ENCODE measurements at places on chromosomes 3 and 15. TPM values are rescaled to one million over a fixed set of nuclear protein-coding genes. Genes with fewer than 3 reads are reported as not detected.

Gene VPS39
- 58.1 TPM for total RNA-seq

Gene SLC38A3
- 10.1 TPM for total RNA-seq

Gene LRRK1
- total RNA-seq, result 14.1 TPM

Gene SERPINI2
- 0.33 TPM for total RNA-seq

Gene SSUH2
- 0.27 TPM for total RNA-seq

Gene CDCP1
- 2.4 TPM for total RNA-seq

Gene KBTBD8
- 0.23 TPM for total RNA-seq

Gene CIP2A
- total RNA-seq, result 1.7 TPM

Gene PRTG
- 5.1 TPM for total RNA-seq

Gene TMF1
- total RNA-seq, result 25.4 TPM

Gene ADPRH
- 4.8 TPM for total RNA-seq

Gene SLC22A13
- 0.15 TPM for total RNA-seq

Gene GNAT1
- total RNA-seq, result not detected

Gene OR5K2
- not detected for total RNA-seq

Gene ITIH3
- total RNA-seq, result 1.0 TPM

Gene SLC28A2
- total RNA-seq, result not detected

Gene FHIT
- total RNA-seq, result 9.5 TPM

Gene IGSF11
- 15.1 TPM for total RNA-seq

Gene MORC1
- not detected for total RNA-seq

Gene ZPLD1
- 0.43 TPM for total RNA-seq

Gene FBXO40
- total RNA-seq, result not detected

Gene GOLGA6B
- 0.15 TPM for total RNA-seq

Gene GRK7
- total RNA-seq, result 0.13 TPM

Gene CPNE9
- not detected for total RNA-seq

Gene HRG
- 0.13 TPM for total RNA-seq

Gene C3orf22
- total RNA-seq, result 0.30 TPM

Gene CCR8
- not detected for total RNA-seq

Gene CLRN1
- total RNA-seq, result not detected

Gene GRAMD2A
- 3.2 TPM for total RNA-seq

Gene CTXN2
- total RNA-seq, result not detected

Gene SLC12A1
- total RNA-seq, result not detected

Gene PRSS50
- 0.12 TPM for total RNA-seq

Gene GTF2E1
- 11.7 TPM for total RNA-seq

Gene VGLL3
- 20.4 TPM for total RNA-seq

Gene ZBED2
- not detected for total RNA-seq

Gene ALPK3
- total RNA-seq, result 0.89 TPM

Gene B3GALNT1
- total RNA-seq, result 23.2 TPM

Gene MAP1A
- 4.6 TPM for total RNA-seq

Gene NEK10
- total RNA-seq, result 3.4 TPM

Gene CD200
- total RNA-seq, result 36.4 TPM

Gene MEX3B
- total RNA-seq, result 3.9 TPM

Gene DLL4
- total RNA-seq, result 2.6 TPM
